Esophagus muscularis mucosa (tissue), 4 donors: ENCODE measurements at places on chromosomes 5 and 9. TPM values are rescaled to one million over a fixed set of nuclear protein-coding genes. Genes with fewer than 3 reads are reported as not detected.

Gene PCDH12
- 6.7 TPM for total RNA-seq

Gene PCDHB2
- total RNA-seq: 3.0 TPM

Gene IL6ST
- total RNA-seq: 384 TPM

Gene GRM6
- total RNA-seq: not detected

Gene TEX10
- total RNA-seq: 11.8 TPM

Gene EPB41L4B
- total RNA-seq: 0.42 TPM

Gene LCN1
- not detected for total RNA-seq

Gene PTBP3
- 19.9 TPM for total RNA-seq

Gene AJM1
- 11.1 TPM for total RNA-seq

GRCh38 chr5:74303578-74303977 lies 336.9 kb downstream of the ENC1 start:
- no peak for DNase-seq
- no peak overlapping the region for H3K27ac ChIP-seq
- no peaks in the 10 kb centered on the region for H3K36me3 ChIP-seq
- H3K27me3 ChIP-seq: no peaks in the 10 kb centered on the region

GRCh38 chr5:141186897-141187512 lies at the start of gene PCDHB9:
Gene PCDHB9, plus strand, starts transcription at chr5:141187161. Its CDS starts 158 bp downstream, at chr5:141187319.
- no peaks in the 10 kb centered on the region for H3K36me3 ChIP-seq
- H3K4me1 ChIP-seq: no peaks in the 10 kb centered on the region
- H3K4me3 ChIP-seq: no peak within 1 kb of the TSS
- H3K27me3 ChIP-seq: no peaks in the 10 kb centered on the region
- DNase-seq: no peak

- H3K4me3 ChIP-seq: no peak overlapping the region
- no peaks in the 10 kb centered on the region for H3K36me3 ChIP-seq
- no peak for DNase-seq
- no peaks in the 10 kb centered on the region for H3K4me1 ChIP-seq
These were observed 475.3 kb upstream of the RIOK2 start for GRCh38 chr5:97658116-97658900.

- no peak for DNase-seq
- no peak overlapping the region for H3K4me3 ChIP-seq
- no peaks in the 10 kb centered on the region for H3K36me3 ChIP-seq
- no peaks in the 10 kb centered on the region for H3K4me1 ChIP-seq
- H3K27me3 ChIP-seq: no peaks in the 10 kb centered on the region
- no peak overlapping the region for H3K27ac ChIP-seq
These were observed 36.5 kb upstream of the TENT4A start for GRCh38 chr5:6676702-6677101.

- peak overlapping the region; percentile 100 for H3K27ac ChIP-seq
- peaks cover 54% of the 10 kb centered on the region for H3K4me1 ChIP-seq
- no peak for DNase-seq
- no peaks in the 10 kb centered on the region for H3K36me3 ChIP-seq
- no peaks in the 10 kb centered on the region for H3K27me3 ChIP-seq
These were observed 850 bp downstream of the IL6ST start for GRCh38 chr5:55993731-55994494.

DNA sequence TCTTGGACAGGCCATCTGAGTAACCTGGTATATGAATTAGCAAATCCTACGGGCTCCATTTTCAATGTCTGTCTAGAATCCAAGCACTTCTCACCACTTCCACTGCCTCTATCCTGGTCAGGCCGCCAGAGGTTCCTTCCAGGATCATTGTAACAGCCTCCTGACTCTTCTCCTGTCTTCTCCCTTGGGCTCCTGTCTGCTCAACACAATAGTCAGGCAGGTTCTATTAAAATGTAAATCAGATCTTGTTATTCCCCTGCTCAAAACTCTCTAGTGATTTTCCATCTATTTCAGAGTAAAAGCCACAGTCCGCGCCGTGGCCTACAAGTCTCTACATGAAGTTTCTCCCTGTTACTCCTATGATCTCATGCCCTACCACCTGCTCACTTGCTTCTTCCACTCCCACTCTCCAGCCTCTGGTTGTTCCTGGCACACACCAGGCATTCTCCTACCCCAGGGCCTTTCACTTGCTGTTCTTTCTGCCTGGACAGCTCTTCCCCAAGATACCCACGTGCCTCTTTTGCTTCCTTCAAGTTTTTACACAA lies 21.7 kb downstream of the ZNF366 start:
- DNase-seq: no peak
- H3K4me3 ChIP-seq: no peak overlapping the region
- H3K27ac ChIP-seq: no peak overlapping the region
- peaks cover 23% of the 10 kb centered on the region for H3K36me3 ChIP-seq

- no peak overlapping the region for H3K4me3 ChIP-seq
- H3K4me1 ChIP-seq: no peaks in the 10 kb centered on the region
- no peaks in the 10 kb centered on the region for H3K27me3 ChIP-seq
- H3K27ac ChIP-seq: no peak overlapping the region
These were observed 1435.2 kb upstream of the CDH9 start for GRCh38 chr5:28473531-28474107.

DNA sequence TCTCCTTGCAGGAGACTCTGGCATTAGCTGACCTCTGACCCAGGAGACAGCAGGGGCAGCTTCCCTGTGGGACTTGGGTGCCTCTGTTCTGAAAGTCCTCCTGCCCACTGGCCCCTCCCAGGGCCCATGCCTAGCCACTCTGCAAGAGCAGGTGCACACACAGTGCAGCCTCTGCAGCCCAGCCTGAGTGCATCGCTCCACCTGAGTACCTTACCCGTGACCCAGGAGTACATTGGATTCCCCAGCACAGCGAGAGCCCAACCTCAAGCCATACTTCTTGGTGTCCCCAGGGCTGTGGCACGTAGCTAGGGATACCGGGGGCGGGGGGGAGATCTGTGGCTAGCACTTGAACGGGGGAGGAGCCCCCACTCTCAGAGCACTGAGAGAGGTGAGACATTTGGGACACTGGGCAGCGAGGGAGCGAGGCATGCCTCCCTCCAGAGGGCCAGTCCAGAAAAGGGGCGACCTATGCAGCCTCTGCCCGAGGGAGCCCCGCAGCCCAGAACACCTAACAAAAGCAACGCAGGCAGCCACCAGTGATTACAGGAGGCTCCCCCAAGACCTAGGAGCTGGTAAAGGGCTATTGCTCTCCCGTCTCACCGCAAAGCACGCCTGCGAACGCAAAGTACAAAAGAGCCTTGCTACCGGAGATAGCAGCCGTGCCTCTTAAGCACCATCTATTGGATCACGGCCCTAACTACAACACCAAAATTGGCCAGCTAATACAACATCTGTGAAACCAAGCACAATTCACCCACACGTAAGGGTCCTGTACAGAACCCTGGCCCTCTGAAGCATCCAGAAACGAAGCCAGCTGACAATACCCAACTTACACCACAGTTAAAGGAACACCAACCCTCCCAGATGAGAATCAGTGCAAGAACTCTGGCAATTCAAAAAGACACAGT lies 826 bp upstream of the PRDM9 start:
- no peaks in the 10 kb centered on the region for H3K4me1 ChIP-seq
- no peak for DNase-seq
- no peaks in the 10 kb centered on the region for H3K27me3 ChIP-seq
- H3K27ac ChIP-seq: no peak overlapping the region
- H3K36me3 ChIP-seq: no peaks in the 10 kb centered on the region
- H3K4me3 ChIP-seq: peak overlapping the region; percentile 12

DNA sequence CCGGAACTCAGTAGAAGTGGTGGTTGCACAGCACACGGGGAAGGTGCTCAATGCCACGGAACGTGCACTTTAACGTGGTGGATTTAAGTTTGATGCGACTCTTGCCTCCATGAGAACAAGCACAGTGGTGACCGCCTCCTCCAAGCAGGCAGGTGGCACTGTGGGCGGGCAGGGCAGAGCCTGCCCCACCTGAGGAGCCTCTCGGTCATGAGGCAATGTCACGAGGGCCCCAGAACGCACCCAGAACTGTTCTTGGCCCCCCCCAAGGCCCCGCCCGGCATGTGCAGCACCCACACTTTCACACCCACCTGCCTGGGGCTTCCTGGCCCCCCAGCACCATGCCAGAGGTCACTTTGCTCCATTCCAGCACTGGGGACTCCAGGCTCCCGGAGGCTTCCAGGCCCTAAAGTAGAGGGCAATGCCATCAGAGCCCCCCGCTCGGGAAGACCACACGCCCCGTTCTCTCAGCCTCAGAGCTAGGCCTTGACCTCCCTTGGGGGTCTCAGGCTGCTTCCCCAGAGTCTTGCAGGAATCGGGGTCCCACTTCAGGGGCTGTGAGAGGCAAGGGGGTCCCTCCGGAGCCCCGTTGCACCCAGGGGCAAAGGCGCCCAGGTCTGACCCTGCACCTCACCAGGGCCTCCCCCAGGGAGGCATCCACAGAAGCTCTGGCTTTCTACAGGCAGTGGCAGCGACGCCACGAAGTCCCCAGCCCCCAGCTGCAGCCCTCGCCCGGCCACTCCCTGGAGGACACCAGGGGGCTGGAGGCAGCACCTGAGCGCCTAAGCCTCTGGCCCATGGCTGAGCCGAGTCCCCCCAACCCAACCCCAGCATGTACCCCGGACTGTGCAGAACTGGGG lies 14.0 kb downstream of the CCDC187 start:
- H3K36me3 ChIP-seq: no peaks in the 10 kb centered on the region
- H3K27me3 ChIP-seq: peaks cover 71% of the 10 kb centered on the region
- no peaks in the 10 kb centered on the region for H3K4me1 ChIP-seq
- no peak overlapping the region for H3K4me3 ChIP-seq

DNA sequence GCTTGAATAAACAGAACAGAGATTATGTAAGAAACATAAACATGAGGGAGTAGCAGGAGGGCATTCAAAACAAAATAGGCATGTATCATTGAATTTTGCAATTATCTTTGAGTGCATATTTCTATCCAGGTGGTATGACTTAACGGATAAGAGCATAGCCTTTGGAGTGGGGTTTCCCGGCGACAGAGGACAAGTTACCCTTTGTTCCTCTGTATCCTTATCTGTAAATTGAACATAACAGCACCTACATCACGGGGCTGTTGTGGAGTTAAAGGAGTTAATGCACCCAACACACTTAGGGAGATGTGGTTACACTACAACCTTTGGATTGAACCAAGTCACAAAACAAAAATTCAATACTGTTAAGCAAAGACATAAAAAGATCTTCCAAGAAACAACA lies 314.6 kb upstream of the KIF2A start:
- no peaks in the 10 kb centered on the region for H3K27me3 ChIP-seq
- H3K27ac ChIP-seq: no peak overlapping the region
- no peaks in the 10 kb centered on the region for H3K4me1 ChIP-seq
- no peak overlapping the region for H3K4me3 ChIP-seq

- H3K4me3 ChIP-seq: no peak overlapping the region
- H3K27me3 ChIP-seq: no peaks in the 10 kb centered on the region
- H3K36me3 ChIP-seq: peaks cover 30% of the 10 kb centered on the region
- H3K4me1 ChIP-seq: peaks cover 33% of the 10 kb centered on the region
These were observed 16.2 kb downstream of the ISOC1 start for GRCh38 chr5:129110742-129111141.

DNA sequence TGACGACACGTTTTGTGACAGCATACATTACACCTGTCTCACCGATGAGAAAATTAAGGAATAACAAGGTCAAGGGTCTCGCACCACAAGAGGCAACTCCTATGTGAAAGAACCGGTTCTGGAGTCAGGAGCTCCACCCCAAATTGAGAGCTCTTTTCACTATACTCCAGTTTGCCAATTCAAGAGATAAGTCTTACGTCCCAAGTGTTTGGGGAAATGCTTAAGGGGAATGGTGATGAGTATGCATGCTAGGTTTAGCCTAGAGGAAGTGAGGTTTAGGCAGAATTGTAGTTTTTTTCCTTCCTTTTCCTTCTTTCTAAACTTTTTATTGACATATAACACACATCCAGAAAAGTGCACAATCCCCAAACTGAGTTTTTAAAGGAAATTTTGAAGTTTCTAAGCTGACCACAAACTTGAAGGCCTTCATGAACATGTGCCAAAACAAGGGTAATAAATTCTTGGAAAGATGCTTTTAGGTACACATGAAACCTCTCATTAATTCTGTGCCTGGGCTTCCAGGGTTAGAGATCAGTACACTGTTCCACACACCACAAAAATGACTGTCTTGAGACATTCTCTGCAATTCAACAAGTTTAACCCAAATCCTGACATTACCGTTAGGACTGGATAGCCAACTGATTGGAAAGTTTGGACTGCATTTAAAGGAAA lies 127.6 kb upstream of the SLC1A3 start:
- H3K36me3 ChIP-seq: no peaks in the 10 kb centered on the region
- H3K4me1 ChIP-seq: no peaks in the 10 kb centered on the region
- no peaks in the 10 kb centered on the region for H3K27me3 ChIP-seq

DNA sequence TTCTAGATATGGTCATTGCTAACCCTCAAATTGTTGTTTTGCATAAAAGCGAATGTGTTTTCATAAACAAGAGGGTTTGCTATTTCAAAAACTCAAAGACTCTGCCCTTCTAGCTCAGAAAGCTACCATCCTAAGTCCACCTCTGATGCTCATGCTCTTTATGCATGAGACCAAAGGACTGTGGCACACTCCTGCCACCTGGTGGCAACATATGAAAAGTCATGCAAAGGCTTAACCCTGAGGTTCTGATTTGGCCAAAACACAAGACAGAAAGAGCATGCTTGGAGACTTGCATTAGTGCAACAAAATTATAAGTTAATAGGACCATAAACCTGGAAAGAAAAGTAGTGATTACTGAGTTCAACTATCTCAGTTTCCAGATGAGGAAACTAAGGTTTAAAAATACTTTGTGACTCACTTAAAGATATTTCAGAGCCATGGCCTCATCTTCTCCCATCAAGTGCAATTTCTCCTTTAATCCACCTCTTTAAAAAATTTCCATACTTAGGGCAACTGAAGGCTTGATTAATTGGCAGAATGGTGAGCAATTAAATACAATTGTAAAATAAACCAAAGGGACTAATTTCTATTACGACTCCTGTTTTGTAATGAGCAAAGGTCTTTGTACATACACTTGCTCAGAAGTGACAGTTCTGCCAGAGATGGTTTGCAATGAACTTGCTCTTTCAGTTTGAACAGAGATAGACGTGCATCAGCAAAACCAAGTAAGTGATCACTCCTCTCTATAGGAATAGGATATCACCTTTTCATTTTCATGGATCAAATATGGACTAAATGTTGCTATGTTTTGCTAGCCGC lies 110.7 kb upstream of the RAD23B start:
- no peaks in the 10 kb centered on the region for H3K27me3 ChIP-seq
- no peak overlapping the region for H3K4me3 ChIP-seq
- peaks cover 7% of the 10 kb centered on the region for H3K4me1 ChIP-seq
- H3K27ac ChIP-seq: no peak overlapping the region

DNA sequence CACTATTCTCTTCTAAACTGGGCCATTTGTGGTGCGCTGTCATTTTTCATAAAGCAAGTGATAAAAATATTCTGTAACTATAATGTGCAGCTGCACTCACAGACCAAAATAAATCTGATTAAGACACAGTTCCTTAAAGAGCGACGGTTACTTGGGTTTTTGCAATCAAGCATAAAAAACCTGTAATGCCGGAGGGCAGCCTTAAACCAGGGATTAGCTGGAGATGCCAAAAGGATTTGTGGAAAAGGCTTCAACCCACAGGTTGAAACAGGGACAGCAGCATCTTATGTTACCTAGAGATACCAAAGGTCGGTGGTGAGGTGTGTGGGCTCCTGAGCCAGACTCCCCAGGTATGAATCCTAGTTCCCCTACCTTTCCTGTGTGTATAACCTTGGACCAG lies 49.3 kb downstream of the CTNND2 start:
- H3K4me3 ChIP-seq: no peak overlapping the region
- H3K4me1 ChIP-seq: no peaks in the 10 kb centered on the region
- no peak overlapping the region for H3K27ac ChIP-seq
- DNase-seq: no peak
- H3K27me3 ChIP-seq: no peaks in the 10 kb centered on the region

- H3K27me3 ChIP-seq: no peaks in the 10 kb centered on the region
- no peak overlapping the region for H3K4me3 ChIP-seq
- H3K36me3 ChIP-seq: no peaks in the 10 kb centered on the region
- peaks cover 10% of the 10 kb centered on the region for H3K4me1 ChIP-seq
- DNase-seq: no peak
These were observed 67.5 kb upstream of the S1PR3 start for GRCh38 chr9:88923653-88924288.
